Bone marrow (tissue), 2 donors: ENCODE measurements at places on chromosomes 6 and 20.

DNA sequence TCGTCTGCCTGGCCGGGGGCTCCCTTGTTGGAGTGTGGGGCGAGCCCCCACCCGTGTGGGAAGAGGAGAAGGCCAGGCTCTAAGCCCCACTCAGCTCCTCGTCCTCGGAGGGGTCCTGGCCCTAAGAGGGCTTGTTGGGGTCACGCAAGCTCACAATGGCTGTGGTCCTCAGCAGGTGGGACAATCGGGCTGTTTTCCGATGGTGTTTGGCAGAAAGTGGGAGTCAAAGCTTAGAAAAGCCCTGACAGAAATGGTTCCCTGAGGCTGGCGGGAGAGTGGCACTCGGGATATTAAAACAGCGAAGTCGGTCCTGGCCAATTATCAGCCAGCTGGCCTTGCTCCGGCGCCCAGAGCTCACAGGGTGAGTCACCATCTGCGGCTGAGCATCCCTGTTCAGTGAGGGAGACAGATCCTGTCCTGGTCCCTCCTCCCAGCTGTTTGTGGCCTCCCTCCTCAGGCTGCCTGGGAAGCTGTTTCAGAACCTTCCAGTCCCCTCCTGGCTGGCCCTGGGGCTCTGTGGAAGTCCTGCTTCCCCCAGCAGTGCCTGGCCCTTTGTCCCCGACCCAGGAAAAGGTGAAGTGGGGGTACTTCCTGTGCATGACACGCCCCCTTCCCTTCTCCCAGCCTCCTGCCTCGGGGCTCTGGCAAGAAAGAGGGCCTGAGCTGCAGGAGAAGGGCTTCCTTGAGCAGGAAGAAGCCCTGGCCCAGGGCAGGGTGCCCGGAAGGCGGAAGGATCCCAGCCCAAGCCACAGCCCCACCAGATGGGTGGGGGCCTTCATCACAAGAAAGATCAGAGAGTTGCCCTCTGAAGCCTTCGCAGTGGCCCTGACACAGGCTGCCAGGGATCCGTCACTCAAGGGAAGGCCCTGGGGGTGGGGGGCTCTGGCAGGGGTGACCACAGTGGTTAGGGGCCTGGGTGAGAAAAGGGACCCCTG lies 53.6 kb upstream of the BHLHE23 start:
- no peak for DNase-seq

DNA sequence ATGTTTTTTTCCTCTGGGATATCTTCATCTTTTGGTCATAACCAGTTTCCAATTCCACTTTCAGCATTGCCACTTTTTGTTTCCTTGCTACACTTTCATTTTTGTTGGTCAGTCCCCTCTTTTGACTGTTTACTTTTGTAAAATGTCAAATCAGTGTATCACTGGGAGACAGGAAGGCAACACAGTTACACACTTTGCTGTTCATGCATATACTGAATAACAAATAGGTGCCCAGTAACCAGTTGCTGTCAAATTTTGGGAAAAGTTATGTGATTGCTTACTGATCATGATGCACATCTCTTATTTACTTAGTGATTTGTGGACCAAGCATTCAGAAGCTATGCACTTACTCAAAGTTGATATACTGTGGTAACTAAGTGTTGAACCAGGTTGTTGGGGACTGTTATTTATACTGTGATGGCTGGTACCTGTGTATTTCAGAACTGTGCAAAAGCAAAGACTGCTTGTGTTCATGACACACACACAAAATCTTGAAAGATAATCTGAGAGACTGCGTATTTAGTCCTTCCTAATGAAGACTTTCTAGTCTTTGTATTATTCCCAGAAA lies 41.0 kb downstream of the ZNF292 start:
- no peak for DNase-seq

DNA sequence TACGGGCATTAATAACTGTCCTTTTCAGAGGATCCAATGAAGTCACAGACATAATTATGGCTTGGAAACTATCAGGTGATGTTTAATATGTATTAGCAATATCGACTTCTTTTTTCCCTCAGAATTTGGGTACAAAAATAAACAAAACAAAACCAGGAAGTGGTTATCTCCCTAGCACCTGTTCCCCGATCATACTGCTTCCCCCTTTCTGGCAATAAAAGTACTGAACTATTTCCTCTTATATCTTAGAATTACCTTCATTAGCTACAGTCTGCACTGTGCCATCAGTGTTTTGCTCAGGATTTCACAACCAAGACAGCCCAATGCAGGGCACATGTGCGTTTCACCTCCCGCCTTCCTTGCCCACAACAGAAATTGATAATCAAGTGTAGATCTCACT lies 216.9 kb upstream of the BTBD3 start:
- DNase-seq = no peak

DNA sequence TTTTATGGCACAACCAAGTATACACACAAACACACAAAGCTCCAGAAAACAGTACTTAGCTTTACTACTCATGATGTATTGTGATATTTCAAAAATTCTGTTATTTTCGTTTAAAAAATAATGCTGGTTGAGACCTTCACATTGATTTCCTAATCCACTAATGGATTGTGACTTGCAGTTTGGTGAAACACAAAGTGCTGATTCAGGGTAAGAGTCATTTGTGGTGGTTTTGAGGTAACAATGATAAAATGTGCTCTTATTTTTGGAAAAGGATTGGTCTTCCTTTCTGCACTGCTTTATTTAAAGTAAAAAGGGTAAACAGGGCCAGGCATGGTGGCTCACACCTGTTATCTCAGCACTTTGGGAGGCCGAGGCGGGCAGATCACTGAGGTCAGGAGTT lies 1.9 kb downstream of the AAR2 start:
- DNase-seq = no peak

GRCh38 chr20:60206259-60206658 lies 248.0 kb downstream of the CDH26 start:
- DNase-seq = peak; percentile 2
